ENCODE measurements at places on chromosomes 2 and 18.

GRCh38 chr2:152434395-152435182 lies 99.6 kb downstream of the FMNL2 start:
- peak; percentile 42 for DNase-seq

- no peak for DNase-seq
Observed at GRCh38 chr2:164824872-164825271, 16.8 kb downstream of the COBLL1 start.

GRCh38 chr2:134466141-134466540 lies 212.3 kb downstream of the MGAT5 start:
- DNase-seq = no peak

- no peak for DNase-seq
Observed at GRCh38 chr2:199108056-199108455, 349.7 kb downstream of the SATB2 start.

- DNase-seq = peak; percentile 67
Observed at GRCh38 chr18:48819781-48820482, 130.8 kb downstream of the SMAD7 start.

GRCh38 chr2:178997067-178997466 lies 52.9 kb downstream of the CCDC141 start:
- DNase-seq = no peak

Data from osteocyte (in vitro differentiated cells).